ENCODE measurements at places on chromosomes 13 and 19. TPM values are rescaled to one million over a fixed set of nuclear protein-coding genes. Genes with fewer than 3 reads are reported as not detected.

CEACAM21 gene
- 0.66 TPM for total RNA-seq

FFAR1 gene
- total RNA-seq, result not detected

DNA sequence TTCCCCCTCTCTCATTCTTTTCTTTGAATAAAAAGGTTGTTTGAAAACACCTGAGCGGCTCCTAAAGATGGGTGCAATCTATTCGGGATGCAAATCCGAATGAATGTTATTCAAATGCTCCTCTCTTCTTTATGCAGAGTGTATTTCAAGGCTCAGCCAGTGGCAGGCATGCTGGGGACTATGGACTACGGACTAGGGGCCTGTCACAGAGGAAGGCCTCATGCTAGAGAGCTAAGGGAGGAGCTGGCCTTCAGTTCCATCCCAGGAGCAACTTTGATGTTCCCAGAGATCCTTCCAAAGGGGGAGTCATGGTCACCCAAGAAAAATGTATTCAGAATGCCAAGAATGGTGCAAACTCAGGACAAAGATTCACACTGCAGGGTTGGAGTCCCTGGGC, 9.3 kb downstream of the ALOX5AP start:
- H3K36me3 ChIP-seq, result no peaks in the 10 kb centered on the region
- peaks cover 13% of the 10 kb centered on the region for H3K4me1 ChIP-seq
- H3K27me3 ChIP-seq, result no peaks in the 10 kb centered on the region
- H3K27ac ChIP-seq, result peak overlapping the region; percentile 48
- DNase-seq, result no peak

GRCh38 chr13:46487748-46488147, 65.2 kb upstream of the LRCH1 start:
- DNase-seq, result no peak
- no peaks in the 10 kb centered on the region for H3K4me1 ChIP-seq
- no peak overlapping the region for H3K27ac ChIP-seq

- DNase-seq, result peak; percentile 26
- H3K4me1 ChIP-seq, result no peaks in the 10 kb centered on the region
- peak overlapping the region; percentile 47 for H3K27ac ChIP-seq
- H3K4me3 ChIP-seq, result peak overlapping the region; percentile 45
- H3K36me3 ChIP-seq, result no peaks in the 10 kb centered on the region
Observed at GRCh38 chr13:41577436-41577835, 120.1 kb downstream of the RGCC start.

DNA sequence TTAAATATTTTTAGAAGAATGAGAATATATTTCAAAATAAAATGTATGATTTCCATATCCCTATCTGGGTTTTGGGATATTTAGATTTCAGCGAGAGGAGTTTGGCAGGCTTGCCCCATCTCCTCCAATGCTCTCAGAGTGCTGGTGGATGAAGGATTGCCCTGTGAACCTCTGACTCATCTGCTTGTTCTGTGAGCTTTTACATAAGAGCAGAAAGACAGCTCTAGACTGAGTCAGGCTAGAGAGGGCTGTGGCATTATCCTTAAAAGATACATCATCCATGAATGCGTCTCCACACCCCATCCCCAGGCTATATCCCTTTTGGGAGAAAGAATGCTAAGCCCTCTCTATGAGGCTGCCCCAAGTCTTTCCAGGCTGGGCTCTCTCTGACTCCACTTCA, 190.6 kb downstream of the TUBA3C start:
- no peaks in the 10 kb centered on the region for H3K4me1 ChIP-seq
- no peak for DNase-seq
- H3K27me3 ChIP-seq, result no peaks in the 10 kb centered on the region
- H3K27ac ChIP-seq, result no peak overlapping the region
- no peak overlapping the region for H3K4me3 ChIP-seq

- no peak overlapping the region for H3K27ac ChIP-seq
- no peak for DNase-seq
- no peaks in the 10 kb centered on the region for H3K27me3 ChIP-seq
- no peak overlapping the region for H3K4me3 ChIP-seq
Observed at GRCh38 chr13:88592105-88592504, 920.9 kb downstream of the SLITRK5 start.
